ENCODE measurements at places on chromosomes 16 and 17. TPM values are rescaled to one million over a fixed set of nuclear protein-coding genes. Genes with fewer than 3 reads are reported as not detected.

Gene EIF3C
- total RNA-seq, result 207 TPM

Gene FSCN2
- total RNA-seq, result 4.9 TPM

Gene TBC1D26
- total RNA-seq, result 3.3 TPM

Gene C16orf89
- total RNA-seq, result 3.3 TPM

Gene DCTPP1
- 28.9 TPM for total RNA-seq

Gene ELMO3
- 0.41 TPM for total RNA-seq

Data from frontal cortex (tissue), 4 donors.